ENCODE measurements at places on chromosomes 4 and X.
A peak's percentile ranks its signal among the peaks of the same experiment; 100 is the strongest.

DNA sequence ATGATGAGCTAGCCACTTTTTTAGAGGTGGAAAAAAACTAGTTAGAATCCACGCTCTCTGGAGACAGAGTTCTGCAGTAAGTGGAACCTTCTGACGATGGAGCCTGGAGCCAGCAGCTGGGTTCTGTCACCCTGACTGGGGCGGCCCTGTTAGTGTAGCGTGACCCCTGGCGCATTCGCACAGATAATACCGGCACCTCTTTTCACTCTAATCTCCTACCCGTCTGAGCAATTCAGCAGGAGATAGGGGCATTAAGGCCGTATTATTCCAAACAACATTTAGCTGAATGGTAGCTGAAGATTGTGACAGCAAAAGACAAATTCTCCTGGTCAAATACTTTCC is 292.6 kb downstream of the FBXO8 start:
- ATAC-seq, result peak; percentile 55

- no peak for ATAC-seq
These were observed 31.2 kb downstream of the ATG4A start for GRCh38 chrX:108122748-108123147.

GRCh38 chrX:134622813-134623185 is 35.5 kb downstream of the PLAC1 start:
- no peak for ATAC-seq

DNA sequence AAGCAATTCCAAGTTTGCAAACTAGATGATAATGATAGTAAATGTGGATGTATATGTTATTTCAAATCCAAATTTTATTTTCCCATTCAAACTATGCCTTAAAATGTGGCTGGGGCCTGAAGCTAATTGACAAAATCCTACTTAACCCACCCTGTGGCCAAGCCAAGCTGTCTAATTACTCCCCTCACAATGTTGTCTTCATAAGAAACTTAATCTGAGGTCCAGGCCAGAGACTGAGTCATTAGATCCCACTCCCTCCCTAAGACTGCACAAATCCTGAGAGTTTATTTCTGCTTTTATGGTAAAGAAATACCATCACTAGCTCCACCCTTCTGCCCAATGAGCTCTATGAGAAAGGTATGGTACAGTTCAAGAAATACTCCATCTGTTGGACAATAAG is 16.6 kb downstream of the SMPX start:
- ATAC-seq, result no peak

- no peak for ATAC-seq
These were observed 855 bp upstream of the DHRSX start for GRCh38 chrX:2501559-2502102.

- ATAC-seq, result no peak
These were observed 85.9 kb downstream of the KLF8 start for GRCh38 chrX:56318076-56318475.
